Glomerular endothelial cell (primary cell): ENCODE measurements at places on chromosomes 13 and 19. TPM values are rescaled to one million over a fixed set of nuclear protein-coding genes. Genes with fewer than 3 reads are reported as not detected.

Gene CYP2B6
- total RNA-seq = not detected in 2 replicates

Gene NLRP5
- total RNA-seq = not detected in 2 replicates

Gene SIGLEC10
- total RNA-seq = not detected in 2 replicates

Gene ADGRE2
- 0.06 and 0.10 TPM in 2 replicates for total RNA-seq

Gene WDR87
- total RNA-seq = not detected in 2 replicates

Gene ZNF700
- total RNA-seq = 4.6 and 7.9 TPM in 2 replicates

Gene CALR3
- not detected in 2 replicates for total RNA-seq

Gene POLR2I
- total RNA-seq = 38.7 and 51.9 TPM in 2 replicates

Gene KIR3DL2
- total RNA-seq = not detected in 2 replicates

Gene ZNF274
- 20.6 and 33.3 TPM in 2 replicates for total RNA-seq

Gene FUT3
- total RNA-seq = not detected in 2 replicates

Gene LNX2
- 6.6 and 9.6 TPM in 2 replicates for total RNA-seq

Gene FFAR1
- not detected in 2 replicates for total RNA-seq

Gene GIPC3
- total RNA-seq = 3.2 and 6.1 TPM in 2 replicates

Gene FUT6
- not detected in 2 replicates for total RNA-seq

Gene ACER1
- not detected in 2 replicates for total RNA-seq

Gene KRTDAP
- total RNA-seq = not detected in 2 replicates

Gene MUC16
- total RNA-seq = not detected in 2 replicates

Gene C5AR2
- total RNA-seq = under 0.01 TPM in 2 replicates

Gene DCLK1
- total RNA-seq = 2.2 and 3.8 TPM in 2 replicates

Gene CERS1
- 10.9 and 12.3 TPM in 2 replicates for total RNA-seq

Gene RAB3A
- total RNA-seq = 2.6 and 4.1 TPM in 2 replicates

Gene MCEMP1
- total RNA-seq = not detected in 2 replicates

Gene CCNE1
- 6.5 and 8.3 TPM in 2 replicates for total RNA-seq

Gene CEACAM21
- 8.8 and 9.7 TPM in 2 replicates for total RNA-seq

Gene CD79A
- 0.47 TPM in 1 of 2 replicates, not detected in the other for total RNA-seq

Gene ZNF382
- total RNA-seq = 6.0 and 8.5 TPM in 2 replicates

Gene FOSB
- 4.8 and 26.4 TPM in 2 replicates for total RNA-seq

Gene URAD
- not detected in 2 replicates for total RNA-seq

Gene CEACAM5
- not detected in 2 replicates for total RNA-seq

Gene GARRE1
- 35.5 and 43.9 TPM in 2 replicates for total RNA-seq

Gene MCF2L
- 2.4 and 23.4 TPM in 2 replicates for total RNA-seq

Gene ZNF799
- 3.8 and 3.9 TPM in 2 replicates for total RNA-seq

Gene PGLYRP2
- total RNA-seq = 0.29 TPM in 1 of 2 replicates, not detected in the other

Gene NCR1
- not detected in 2 replicates for total RNA-seq

Gene KLK10
- not detected in 2 replicates for total RNA-seq

Gene PIP5K1C
- 69.8 and 110 TPM in 2 replicates for total RNA-seq

Gene ZNF699
- 2.0 and 9.7 TPM in 2 replicates for total RNA-seq

Gene CD70
- total RNA-seq = 7.8 and 8.9 TPM in 2 replicates

Gene ANGPTL8
- not detected in 2 replicates for total RNA-seq

Gene SLAIN1
- total RNA-seq = 3.4 and 3.8 TPM in 2 replicates

Gene REXO1
- 19.2 and 40.0 TPM in 2 replicates for total RNA-seq

Gene SIGLEC9
- total RNA-seq = not detected in 2 replicates

Gene TBC1D17
- total RNA-seq = 27.3 and 35.6 TPM in 2 replicates

Gene ZSCAN4
- not detected in 2 replicates for total RNA-seq

Gene PSG3
- 0.29 TPM in 1 of 2 replicates, not detected in the other for total RNA-seq

Gene ZNF738
- 3.9 and 12.1 TPM in 2 replicates for total RNA-seq

Gene LILRB2
- total RNA-seq = not detected in 2 replicates

Gene IGSF23
- total RNA-seq = not detected in 2 replicates

Gene MEIS3
- 0.63 and 1.6 TPM in 2 replicates for total RNA-seq

Gene CGB8
- not detected in 2 replicates for total RNA-seq

Gene PPP1R13L
- total RNA-seq = 16.2 and 44.6 TPM in 2 replicates
